ENCODE measurements at places on chromosomes 1 and 21.
A peak's percentile ranks its signal among the peaks of the same experiment; 100 is the strongest.

DNA sequence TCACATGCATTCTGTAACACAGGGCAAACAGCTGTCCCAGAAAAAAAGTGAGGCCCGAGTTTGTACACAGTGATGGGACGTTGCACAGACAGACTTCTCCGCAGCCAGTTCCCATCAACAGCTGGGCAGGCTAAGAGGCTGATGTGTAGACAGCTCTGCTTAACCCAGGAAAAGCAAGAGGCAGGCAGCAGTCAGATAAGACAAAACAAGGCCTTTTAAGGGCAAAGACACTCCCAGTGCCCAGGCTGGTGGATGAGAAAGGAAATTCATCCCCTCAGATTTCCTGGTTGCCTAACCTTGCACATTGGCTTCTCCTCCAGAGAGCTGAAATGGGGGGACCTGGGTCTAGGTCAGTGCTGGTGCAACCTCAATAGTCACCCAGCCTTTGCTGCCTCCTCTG is 17.2 kb upstream of the PHLDA3 start:
- peak; percentile 57 for DNase-seq

DNA sequence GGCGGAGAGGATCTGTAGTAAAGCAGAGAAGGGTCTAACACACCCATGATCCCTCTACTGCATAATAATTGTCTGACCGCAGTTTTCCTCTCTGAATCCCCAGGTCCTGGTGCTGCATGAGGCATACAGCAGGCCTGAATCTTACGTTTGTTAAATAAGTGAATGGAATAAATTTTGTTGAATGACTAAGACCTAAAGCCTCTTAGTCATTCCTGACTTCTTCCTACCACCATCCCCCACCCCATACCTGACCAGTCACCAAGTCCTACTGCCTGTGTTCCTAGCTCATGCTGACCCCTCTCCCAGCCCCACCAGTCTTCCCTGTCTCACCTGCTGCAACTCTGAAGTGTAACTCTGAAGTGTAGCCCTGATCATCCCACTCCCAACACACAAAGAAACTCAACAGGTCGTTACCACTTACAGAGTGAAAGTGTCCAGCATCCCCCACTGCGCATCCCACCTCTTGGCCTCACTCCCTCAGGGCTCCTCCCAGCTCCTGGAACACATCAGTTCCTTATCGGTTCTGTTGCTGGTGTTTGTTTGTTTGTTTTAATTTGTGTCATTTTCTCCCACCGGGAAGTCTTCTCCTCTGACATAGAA is 9.7 kb downstream of the GJA5 start:
- no peak for DNase-seq

- no peak for DNase-seq
Observed at GRCh38 chr1:65009176-65009575, 42.8 kb upstream of the JAK1 start.

- no peak for DNase-seq
Observed at GRCh38 chr1:116722016-116722838, 32.0 kb upstream of the CD2 start.

DNA sequence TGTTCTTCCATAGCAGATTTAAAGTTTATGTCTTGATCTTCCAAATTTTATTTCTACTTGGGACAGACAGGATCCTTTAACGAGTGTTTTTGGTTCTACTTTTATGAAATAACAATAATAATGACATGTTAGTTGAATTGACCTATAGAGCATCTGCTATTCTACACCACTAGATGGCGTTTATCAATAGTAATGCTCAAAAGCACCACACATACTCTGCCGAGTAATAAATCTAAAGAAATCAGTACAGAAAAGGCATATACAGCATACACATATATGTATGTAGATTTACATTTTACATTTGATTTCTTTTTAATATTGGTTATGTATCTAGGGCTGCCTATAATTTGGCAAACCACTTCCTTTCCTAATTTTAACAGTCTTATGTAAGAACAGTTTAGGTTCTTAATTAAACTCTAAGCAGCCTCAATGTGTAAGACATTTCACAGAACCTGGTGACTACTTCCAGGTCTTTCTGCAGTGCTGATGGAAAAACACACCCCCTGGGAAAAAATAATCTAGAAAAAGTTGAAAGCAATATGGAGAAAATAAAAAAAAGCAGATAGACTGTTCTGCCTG is 5.9 kb upstream of the SIPA1L2 start:
- peak; percentile 75 for DNase-seq

- peak; percentile 98 for DNase-seq
Observed at GRCh38 chr1:54547601-54548388, at the start of gene ACOT11. TSS of gene ACOT11 (plus strand) at chr1:54548228. CDS start at chr1:54548310, 82 bp downstream.

DNA sequence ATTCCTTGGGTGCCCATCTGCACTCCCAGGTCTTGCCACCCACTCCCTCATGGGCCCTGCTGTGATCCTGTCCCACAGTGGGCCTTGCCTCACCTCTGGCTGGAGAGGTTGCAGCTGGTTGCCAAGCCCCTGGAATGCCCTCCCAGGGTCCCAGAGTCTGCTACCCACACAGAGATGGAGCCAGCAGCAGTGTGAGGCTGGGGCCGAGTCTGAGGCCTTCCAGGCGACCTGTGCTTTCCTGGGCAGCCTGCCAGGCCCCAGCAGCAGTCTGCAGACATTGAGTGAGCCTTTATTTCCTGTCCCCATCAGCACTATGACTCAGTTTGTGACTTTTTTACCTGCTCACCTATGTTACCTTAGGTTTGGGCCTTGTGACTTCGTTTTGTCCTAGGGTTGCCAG is 25.0 kb upstream of the TSPAN2 start:
- DNase-seq, result no peak

DNA sequence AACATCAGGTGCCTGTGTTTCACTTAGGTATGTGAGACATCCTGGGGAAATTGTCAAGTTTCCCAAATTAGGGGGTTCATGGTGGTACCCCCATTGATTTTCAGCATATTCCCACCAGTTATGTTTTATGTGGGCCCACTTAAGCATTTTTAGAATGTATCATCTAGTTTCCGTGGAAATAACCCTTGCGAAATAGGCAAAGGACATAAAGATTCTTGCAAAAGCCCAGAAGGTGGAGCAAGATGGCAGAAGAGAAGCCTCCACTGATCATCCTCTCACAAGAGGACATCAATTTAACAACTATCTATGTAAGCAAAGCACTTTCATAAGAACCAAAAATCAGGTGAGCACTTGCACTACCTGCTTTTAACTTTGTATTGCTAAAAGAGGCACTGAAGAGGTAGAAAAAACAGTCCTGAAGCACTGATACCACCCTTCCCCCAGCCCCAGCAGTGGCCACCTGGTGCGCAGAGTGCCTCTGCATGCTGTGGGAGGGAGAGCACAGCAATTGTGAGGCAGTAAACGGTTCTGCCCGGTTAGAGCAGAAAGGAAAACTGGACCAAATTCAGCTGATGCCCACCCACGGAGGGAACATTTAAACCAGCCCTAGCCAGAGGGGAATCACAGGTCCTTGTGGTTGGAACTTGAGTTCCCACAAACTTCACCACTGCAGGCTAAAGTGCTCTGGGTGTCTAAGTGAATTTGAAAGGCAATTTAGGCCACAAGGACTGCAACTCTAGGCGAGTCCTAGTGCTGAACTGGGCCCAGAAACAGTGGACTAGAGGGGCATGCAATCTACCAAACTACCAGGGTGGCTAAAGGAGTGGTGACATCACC is 23.2 kb downstream of the MCOLN2 start:
- DNase-seq, result no peak

GRCh38 chr21:39220150-39220549 is 36.9 kb upstream of the PSMG1 start:
- DNase-seq, result no peak

- DNase-seq, result no peak
Observed at GRCh38 chr1:218473522-218473921, 128.4 kb downstream of the TGFB2 start.

DNA sequence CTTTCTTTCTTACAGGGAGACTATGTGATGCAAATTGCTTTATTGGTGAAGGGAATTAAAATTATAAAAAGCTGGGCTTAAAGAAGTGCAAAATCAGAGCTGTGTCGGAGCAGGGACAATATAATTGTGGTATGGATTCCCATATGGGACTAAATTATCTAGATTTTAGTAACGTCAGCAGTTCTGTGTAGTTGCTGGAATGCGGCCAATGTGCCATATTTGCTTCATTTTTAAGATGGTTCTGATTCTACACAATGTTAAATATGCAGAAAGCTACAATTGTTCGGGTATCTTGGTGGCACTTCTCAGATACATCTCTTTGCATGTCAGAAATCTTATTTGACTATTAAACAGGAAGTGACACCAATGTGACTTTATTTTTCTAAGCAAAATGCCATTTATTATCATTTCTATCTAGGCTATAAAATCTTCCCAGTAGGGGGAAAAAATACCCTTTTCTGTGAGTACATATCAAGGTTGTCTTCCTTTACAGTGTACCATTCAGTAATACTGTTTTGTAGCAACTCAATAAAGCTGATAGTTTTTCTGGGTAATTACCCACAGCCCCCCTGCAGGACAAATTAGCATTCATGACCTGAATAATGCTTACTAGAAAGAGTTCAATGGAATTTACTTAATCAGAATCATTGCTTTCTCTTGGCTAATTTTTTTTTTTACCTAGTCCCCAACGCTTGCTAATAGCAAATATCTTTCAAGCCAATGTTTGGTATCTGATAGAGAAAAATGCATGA is 288.3 kb upstream of the ADGRL2 start:
- no peak for DNase-seq

DNA sequence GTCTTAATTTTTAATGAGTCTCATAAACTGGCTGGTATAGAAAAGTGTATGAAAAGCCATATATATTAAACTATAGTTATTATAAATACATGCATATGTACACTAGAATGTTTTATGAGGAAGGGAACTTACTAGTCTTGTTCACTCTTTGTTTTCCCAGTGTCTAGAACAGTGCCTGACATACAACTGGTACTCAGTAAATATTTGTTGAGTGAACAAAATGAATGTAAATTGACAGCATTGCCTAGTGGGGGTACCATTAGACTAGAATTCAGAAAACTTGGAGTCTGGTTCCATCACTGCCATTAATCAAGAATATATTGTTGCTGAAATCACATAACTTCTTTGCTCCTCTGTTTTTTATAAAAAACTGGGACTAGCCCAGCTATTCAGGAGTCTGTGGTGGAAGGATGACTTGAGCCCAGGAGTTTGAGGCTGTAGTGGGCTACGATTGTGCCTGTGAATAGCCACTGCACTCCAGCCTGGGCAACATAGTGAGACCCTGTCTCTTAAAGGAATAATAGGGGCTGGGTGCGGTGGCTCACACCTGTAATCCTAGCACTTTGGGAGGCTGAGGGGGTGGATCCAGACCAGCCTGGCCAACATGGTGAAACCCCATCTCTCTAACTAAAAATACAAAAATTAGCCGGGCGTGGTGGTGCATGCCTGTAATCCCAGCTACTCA is 51.1 kb downstream of the NFIA start:
- no peak for DNase-seq

DNA sequence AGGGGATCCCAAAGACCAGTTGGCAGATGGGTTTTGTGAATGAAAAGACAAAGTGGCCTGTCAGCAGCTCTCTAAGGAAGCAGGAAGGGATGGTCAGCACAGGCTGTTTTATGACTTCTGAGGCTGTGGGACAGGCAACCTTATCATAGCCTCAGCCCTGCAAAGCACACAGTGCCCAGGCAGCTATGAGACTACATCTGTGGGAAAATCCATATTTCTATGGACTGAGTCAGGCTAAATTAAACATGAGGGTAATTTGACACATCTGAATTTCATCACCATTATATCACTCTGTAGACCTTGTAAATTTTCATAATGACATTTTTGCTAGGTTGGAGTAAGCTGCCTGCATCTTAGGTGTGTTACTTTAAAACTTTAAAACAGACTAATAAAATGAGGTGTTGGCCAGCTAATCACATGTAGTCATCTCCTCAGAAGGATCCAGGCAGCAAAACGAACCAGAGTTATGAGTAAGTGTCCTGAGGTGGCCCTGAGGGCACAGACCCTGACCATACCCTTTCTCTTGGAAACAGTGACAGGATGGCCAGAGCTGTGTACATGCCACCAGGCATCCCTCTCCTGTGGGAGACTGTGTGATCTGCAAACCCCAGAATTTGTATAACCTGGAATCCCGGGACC is 14.6 kb downstream of the NGF start:
- no peak for DNase-seq

GRCh38 chr1:68232289-68233148 is at the start of gene WLS:
TSS of gene WLS (minus strand) at chr1:68232523. CDS start at chr1:68232299, 224 bp downstream.
- DNase-seq, result peak; percentile 92

- DNase-seq, result peak; percentile 68
Observed at GRCh38 chr21:25895565-25896205, 160.9 kb downstream of the GABPA start.

GRCh38 chr21:36729310-36729970 is 30.5 kb downstream of the SIM2 start:
- DNase-seq, result no peak

DNA sequence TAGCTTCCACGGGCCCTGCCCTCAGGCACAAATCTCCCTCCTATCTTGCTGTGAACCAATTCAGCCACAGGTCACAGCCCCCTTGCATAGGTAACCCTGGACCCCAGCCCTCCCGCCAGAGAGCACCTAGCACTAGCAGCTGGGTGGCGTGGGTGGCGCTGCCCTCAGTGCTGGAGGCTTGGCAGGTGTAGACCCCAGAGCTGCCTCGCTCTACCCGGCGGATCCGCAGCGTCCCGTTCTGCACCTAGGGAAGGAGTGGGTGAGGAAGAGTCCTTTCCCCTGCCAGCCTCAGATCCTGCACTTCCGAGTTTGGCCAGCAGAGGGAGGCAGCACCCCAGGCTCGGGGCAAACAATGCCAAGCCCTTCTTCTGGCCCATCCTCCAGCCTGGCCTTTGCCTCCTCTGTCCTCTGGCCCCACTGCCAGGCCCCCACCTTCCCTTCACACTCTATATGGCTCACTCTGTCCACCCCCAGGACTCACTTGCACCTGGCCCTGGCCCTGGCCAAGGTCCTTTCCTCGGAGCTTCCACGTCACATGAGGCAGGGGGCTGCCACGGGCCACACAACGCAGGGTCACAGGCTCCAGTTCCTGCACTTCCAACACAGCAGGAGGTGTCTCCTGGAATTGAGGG is 9.0 kb downstream of the IGSF9 start:
- DNase-seq, result peak; percentile 73

GRCh38 chr1:212916481-212917133 is 33.7 kb upstream of the VASH2 start:
- DNase-seq, result peak; percentile 63

GRCh38 chr21:41477641-41478318 is 30.2 kb downstream of the TMPRSS2 start:
- no peak for DNase-seq

Measured in tongue (tissue), 3 donors.